ENCODE measurements at places on chromosomes 1 and 21.

DNA sequence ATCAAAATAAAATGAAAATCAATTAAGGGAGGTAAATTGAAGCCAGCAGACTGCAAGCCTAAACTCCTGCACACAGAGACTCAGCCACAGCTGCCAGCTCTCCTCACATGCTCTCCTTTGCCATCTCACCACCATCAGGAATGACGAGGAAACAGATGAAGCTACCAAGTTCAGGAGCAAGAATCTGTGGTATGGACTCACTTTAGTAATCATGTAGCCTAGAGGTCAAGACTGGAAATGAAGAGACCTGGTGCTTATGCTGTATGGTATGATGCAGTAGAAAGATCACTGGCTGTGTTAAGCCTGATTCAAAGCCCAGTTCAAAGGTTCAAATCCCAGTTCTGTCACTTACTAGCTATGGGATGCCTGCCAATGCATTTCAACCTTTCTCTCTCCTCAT is 78.9 kb upstream of the CAMK1G start:
- no peak for DNase-seq

DNA sequence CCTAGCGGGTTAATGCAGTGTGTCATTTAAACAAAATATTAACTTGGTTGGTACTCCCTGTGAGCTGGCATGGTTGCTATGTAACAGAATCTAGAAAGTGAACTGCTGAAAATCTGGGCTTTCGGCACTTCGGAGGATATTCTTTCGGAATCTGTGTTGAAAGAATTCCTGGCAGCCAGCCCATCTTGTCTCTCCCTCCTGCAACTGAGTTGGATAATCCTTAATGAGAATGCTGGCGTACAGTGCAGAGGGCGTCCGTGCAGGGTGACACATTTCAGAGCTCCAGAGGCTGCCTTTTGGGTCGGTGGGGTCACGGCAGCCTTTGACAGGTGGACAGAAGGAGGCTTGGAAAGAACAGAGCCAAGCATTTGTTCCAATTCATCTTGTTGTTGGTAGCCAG is 3.7 kb downstream of the KAZN start:
- no peak for DNase-seq

GRCh38 chr1:174017231-174017970 is 4.8 kb downstream of the RC3H1 start:
- DNase-seq = no peak

DNA sequence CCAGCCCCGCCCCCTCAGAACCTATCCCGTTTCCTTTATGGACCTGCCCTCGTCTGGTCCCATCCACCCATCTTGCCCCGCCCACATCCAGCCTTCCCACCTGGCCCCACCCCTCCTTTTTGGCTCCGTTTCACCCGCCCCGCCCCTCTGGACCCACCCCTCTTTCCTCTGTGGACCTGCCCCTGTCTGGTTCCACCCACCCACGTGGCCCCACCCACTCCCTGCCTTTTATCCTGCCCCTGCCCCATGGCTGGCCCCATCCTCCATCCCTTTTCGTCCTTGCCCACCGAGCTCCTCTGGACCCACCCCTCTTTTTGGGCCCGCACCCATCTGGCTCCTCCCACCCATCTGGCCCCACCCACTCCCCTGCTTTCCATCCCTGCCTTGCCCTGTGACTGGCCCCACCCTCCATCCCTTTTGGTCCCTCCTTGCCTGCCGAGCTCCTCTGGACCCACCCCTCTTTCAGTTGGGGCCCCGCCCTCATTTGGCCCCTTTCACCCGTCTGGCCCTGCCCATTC is 177.3 kb downstream of the CAMTA1 start:
- peak; percentile 83 for DNase-seq

DNA sequence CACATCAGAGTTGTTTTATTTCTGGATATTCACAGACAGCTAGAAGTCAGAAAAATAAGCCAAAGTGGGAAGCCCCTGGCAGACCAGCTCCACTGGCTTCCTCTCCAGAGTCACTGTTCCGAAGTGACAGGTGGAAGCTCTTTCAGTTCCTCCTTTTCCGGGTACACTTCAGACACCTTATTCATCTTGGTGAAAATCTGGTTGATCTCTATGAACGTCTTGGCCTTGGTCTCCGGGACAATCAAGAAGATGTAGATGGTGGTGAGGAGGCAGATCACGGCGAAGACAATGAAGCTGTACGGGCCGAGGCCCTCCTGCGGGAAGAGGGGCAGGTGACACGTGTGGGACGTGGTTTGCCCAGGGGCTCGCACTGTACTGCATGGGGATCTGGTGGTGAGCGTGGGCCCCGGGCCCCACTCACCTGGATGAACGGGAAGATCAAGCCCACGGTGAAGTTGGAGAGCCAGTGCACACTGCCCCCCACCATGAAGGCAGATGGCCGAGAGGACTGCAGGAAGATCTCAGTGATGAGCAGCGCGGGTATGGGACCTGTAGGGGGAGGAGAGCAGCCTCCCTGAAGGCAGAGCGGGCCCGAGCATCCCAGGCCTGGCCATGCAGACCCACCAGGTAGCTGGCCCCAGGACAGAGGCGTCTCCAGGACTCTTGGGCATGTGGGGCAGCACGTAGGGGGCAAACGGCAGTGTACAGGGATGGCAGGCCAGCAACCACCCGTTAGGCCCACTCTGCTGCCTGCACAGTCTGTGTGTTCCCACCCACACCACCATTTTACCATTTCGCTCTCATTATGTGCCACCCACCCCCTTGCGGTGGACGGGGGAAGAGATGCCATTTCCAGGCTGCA is 11.5 kb upstream of the SLC2A7 start:
- no peak for DNase-seq

DNA sequence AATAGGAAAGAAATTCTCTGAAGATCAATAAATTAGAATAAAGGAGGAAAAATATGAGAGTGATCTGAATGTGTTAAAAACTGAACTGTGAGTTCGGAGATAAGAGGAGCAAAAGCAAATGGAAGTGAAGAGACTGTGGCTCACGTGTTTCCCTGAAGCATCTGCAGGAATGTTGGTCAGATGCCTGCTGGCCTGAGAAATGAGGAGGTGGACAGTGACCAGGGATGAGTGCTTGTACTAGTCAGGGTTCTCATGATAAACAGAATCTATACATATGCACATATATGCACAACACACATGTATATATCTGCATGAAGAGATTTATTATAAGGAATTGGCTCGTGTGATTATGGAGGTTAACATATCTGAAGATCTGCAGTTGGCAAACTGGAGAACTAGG is 103.4 kb upstream of the TIAM1 start:
- DNase-seq = no peak

- DNase-seq = peak; percentile 56
Observed at GRCh38 chr21:45972716-45973474, 8.7 kb upstream of the COL6A1 start.

GRCh38 chr21:46033410-46034400 is 52.1 kb downstream of the COL6A1 start:
- peak; percentile 13 for DNase-seq

DNA sequence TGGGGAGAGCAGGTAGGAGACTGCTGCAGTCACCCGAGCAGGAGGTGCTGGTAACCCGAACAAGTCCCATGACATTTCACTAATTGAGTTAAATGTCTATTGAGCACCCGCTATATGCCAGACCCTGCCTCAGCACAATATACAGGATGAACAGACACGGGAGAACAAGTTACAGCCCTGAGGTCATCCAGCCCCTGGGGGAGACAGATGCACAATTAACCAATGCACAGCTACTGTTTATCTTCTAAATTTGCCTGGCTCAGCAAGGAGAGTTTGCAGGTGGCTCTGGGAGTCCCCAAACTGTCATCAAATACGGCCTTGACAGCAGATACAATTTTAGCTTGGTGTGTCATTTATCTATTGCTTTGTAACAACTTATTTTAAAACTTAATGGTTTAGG is 18.1 kb downstream of the CITED4 start:
- DNase-seq = no peak

- DNase-seq = no peak
Observed at GRCh38 chr1:171913385-171913784, 72.1 kb downstream of the DNM3 start.

GRCh38 chr1:70005386-70006034 is 199.9 kb downstream of the LRRC40 start:
- DNase-seq = no peak

- DNase-seq = no peak
Observed at GRCh38 chr1:234386122-234386521, 12.9 kb downstream of the COA6 start.

- no peak for DNase-seq
Observed at GRCh38 chr1:64006276-64007051, 197.0 kb upstream of the UBE2U start.

GRCh38 chr1:203364094-203364801 is 13.3 kb upstream of the FMOD start:
- no peak for DNase-seq

DNA sequence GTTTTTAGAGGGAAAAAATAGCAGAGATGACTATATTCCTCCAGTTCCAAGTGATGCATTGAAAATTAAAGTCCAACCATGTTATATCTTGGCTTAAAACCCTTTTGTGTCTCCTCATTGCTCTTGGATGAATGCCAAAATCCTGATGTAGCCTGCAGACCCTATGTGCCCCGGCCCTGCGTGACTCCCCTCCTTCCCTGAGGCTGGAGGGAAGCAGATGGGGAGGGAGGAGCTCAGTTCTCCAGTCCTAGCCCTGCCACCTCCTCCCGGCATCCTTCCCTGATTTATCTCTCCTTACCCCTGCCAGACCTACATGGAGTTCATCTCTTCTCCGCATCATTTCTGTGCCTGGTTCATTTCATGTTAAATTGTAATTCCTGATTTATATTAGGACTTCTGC is 397.4 kb downstream of the PTPRU start:
- peak; percentile 59 for DNase-seq

- peak; percentile 69 for DNase-seq
Observed at GRCh38 chr1:61079898-61080336, 2.4 kb upstream of the NFIA start.

All from NCI-H1417 (cell line).